Naive thymus-derived CD4-positive, alpha-beta T cell (primary cell): ENCODE measurements at places on chromosomes 1 and 21.

DNA sequence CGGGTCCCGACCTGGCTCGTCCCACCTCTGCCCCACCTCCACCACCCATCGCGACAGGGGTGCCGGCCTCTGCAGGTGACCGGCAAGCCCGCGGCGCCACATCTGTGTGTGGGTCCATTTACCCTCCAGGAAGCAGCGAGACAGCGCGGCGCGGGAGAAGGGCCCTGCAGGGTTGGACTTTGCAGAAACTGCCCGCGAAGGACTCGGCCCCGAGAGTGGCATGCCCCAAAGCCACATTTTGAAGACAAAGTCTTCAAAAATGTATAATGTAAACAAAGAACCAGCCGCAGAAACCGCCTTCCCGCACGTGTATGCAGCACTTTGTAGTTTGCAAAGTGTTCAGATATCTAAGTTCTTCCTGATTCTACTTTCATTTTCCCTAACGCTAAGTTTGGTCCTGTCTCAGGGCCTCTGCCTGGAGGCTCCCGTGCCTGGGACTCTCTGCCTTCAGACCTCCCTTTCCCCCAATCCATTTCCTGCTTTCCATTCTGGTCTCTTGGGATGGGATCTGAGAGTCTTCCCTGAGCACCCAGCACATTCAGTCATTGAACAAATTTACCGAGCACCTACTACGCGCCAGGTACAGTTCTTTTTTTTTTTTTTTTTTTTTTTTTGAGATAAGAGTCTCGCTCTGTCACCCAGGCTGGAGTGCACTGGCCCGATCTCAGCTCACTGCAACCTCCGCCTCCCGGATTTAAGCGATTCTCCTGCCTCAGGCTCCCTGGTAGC is 524 bp upstream of the TMCO4 start:
- peak; percentile 64 for DNase-seq

GRCh38 chr1:113849072-113849471 is 22.4 kb downstream of the PTPN22 start:
- no peak for DNase-seq

DNA sequence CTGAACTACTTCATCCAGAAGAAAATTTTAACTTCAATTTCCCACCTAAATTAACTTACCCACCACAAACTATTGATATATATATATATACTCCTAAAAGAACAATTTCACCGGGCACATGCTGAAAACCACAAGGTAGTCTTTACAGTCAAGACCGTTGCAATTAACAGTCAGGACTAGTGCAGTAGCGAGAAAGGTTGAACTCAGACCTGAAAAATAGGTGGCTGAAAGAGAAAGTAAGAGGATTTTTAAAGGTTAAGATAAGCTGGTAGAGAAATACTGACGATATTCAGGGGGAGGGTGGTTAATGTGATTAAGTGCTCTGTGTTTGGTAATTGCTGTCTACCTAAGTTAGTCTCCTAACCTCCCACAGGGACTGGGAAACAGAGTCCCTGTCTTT is 1153.5 kb upstream of the TMPRSS15 start:
- no peak for DNase-seq

DNA sequence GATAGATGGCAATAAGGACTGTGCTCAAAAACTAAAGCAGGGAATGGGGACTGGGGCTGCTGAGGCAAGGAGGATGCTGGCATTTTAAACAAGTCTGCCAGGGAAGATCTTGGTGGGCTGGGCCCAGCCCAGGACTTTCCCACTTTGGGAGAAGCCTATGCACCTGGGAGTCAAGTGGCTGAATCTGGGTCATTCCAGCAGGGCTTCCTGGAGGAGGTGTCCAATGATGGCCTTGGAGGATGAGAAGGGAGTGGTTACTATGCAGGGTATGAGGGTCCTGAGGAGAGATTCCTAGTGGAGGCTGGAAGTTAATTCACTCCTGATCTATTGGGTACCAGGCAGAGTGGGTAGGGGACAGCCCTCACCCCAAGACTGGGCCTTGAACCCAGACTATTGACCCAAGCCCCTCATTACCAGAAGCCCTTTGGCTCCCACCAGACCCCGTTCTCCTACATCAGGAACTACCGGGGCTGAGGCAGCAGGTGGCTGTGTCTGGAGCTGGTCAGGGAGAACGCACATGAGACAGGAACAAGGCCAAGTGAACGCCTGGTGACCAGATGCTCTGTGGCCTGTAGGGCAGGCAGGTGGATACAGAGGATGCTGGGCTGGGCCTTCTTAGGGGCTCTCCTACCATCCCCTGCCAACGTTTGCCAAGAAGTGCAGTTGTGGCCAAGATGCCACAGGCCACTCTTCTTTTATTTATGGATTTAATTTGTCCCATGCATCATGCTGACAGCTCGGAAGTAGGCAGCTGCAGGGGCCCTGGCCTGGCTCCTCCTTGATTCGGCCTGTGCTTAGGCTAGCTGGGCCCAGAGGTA is 18.3 kb upstream of the LRP8 start:
- DNase-seq: no peak

DNA sequence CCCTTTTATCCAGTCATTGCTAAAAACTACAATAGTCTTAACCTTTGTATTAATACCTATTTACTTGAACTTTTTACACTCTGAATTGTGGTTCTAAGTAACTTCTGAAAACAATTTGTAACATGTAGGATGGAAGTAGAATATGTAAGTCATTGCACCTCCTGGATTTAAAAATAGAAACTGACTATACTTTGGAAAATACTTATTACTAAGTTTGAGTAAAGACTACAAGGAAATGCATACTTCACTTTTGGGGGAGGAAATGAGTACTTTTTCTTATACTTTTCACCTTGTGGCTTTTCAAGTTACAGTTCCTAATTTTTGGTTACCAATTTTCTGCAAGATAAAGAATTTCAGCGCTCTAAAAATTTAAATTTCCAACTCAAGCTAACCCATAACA is 8.7 kb downstream of the RGS18 start:
- DNase-seq: no peak

GRCh38 chr1:234533975-234534876 is 55.2 kb upstream of the TARBP1 start:
- no peak for DNase-seq

GRCh38 chr21:18743531-18743930 is 339.9 kb upstream of the TMPRSS15 start:
- no peak for DNase-seq
